Mucosa of gallbladder (tissue), 1 donor: ENCODE measurements at places on chromosomes 5 and 9. TPM values are rescaled to one million over a fixed set of nuclear protein-coding genes. Genes with fewer than 3 reads are reported as not detected.
A peak's percentile ranks its signal among the peaks of the same experiment; 100 is the strongest.

The LCN12 gene
- total RNA-seq: 10.0 TPM

The GLDC gene
- total RNA-seq: 6.4 TPM

The SHOC1 gene
- total RNA-seq: not detected

The NR2F1 gene
- total RNA-seq: 162 TPM

DNA sequence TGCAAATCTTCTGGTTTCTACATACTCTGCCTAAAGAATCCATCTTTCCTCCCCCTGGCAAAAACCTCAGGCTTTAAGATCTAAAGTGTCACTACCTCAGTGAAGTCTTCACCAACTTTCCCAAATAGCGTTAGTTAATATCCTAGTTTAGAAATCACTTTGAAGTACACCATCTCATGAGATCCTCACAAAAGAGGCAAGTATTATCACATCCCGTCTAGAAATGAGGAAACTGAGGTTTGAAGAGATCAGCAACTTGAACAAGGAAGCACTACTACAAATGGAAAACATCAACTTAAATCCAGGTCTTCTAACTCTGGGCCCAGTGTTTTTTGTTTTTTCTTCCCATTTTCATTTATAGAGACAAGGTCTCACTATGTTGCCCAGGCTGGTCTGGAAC is 4.6 kb downstream of the AP3B1 start:
- no peak for DNase-seq

DNA sequence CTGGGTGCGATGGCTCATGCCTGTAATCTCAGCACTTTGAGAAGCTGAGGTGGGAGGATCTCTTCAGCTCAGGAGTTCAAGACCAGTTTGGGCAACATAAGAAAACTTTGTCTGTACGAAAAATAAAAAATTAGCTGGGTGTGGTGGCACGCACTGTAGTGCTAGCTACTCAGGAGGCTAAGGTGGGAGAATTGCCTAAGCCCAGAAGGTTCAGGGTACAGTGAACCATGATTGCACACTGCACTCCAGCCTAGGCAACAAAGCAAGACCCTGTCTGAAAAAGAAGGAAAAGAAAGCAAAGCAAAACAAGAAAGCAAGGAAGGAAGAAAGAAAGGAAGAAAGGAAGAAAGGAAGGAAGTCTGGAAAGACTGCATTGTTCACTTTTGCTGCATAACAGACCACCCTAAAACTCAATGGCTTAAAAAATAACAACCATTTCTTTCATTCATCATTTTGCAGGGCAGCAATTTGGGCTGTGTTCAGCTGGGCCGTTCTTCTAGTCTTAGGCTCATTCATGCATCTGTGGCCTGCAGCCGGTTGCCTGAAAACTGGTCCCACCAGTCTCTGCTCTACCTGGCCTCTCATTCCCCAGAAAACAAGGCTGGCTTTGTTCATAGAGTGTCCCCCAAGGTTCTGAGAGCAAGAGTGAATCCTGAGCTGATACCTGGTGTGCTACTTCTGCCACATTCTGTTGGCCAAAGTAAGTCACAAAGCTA is 82.4 kb upstream of the MIER3 start:
- DNase-seq: no peak

The SPAG8 gene
- 4.6 TPM for total RNA-seq

DNA sequence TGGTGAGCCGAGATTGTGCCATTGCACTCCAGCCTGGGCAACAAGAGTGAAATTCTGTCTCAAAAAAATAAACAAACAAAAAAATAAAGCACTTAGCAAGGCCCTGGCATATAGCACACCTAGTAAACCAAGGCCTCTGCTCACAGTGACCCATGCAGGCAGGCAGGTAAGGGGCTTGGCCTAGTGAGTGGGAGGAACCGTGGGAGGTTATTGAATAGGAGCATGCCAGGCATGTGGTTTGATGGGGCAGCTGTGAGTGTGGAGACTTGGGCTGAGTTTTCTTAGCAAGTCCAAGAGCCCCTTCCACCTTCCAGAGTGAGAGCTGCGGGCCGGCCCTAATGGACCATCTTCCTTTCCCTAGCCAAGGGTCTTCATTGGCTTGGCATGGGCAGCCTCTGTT is 4.5 kb upstream of the NDST1 start:
- DNase-seq: no peak

- DNase-seq: no peak
Measured at GRCh38 chr9:108486831-108487230, 369.0 kb downstream of the ACTL7B start.

The TSPAN17 gene
- total RNA-seq: 47.6 TPM

The GPR151 gene
- not detected for total RNA-seq

DNA sequence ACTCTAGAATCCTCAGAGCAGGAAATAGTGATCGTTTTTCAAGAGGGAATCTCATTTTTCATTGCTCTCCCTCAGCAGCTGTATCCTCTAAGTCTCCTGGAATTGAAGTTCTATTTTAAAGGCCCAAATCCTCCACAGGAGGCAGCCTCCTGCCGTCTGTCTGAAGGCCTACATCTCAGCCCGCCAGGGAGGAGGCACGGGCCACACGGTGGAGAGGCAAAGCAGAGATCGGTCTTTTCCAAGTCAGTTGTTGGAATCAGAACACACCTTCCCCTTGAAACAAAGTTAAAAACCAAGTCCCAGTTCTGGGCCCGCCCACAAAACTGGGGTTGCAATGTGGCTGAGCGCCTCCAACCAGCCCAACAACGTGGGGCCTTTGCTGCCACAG is 68.7 kb downstream of the RAPGEF1 start:
- no peak for DNase-seq

DNA sequence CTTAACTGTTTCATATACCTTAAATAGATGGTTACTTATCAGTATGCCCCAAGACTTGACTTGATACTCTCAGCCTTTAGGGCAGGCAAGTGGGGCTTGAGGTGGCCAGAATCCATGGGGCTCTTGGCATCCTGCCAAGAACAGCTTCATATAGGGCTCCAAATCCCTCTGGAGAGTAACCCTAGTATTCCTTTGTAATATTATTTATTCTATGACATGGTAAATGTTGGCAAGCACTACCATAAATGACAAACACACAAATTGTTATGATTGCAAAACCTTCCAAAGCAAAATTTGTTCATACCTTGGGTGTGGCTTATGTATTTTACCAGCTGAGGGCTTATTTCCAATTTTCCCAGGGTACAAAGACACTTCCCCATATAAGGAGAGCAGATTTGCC is 257.4 kb upstream of the TRPC7 start:
- DNase-seq: no peak

- no peak for DNase-seq
Measured at GRCh38 chr5:96839071-96839592, 31.4 kb upstream of the ERAP1 start.

The ENHO gene
- 1.7 TPM for total RNA-seq

DNA sequence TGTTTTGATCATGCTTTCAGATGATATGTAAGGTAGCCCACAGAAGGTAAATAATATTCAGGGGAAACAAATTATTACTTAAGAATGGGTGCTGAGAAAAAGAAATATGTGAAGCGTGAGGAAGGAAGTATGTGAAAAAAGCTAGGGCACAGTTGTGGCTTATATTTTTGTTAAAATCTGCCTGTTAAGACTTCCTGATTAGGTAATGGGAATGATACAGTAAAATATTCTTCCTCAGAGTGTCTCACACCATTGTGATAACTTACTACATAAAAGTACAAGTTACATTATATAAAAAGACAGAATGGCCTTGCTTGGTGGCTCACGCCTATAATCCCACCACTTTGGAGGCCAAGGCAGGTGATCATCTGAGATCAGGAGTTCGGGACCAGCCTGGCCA is 18.7 kb upstream of the PARP8 start:
- DNase-seq: no peak

GRCh38 chr5:56190497-56190896 is 42.6 kb downstream of the ANKRD55 start:
- DNase-seq: peak; percentile 64

DNA sequence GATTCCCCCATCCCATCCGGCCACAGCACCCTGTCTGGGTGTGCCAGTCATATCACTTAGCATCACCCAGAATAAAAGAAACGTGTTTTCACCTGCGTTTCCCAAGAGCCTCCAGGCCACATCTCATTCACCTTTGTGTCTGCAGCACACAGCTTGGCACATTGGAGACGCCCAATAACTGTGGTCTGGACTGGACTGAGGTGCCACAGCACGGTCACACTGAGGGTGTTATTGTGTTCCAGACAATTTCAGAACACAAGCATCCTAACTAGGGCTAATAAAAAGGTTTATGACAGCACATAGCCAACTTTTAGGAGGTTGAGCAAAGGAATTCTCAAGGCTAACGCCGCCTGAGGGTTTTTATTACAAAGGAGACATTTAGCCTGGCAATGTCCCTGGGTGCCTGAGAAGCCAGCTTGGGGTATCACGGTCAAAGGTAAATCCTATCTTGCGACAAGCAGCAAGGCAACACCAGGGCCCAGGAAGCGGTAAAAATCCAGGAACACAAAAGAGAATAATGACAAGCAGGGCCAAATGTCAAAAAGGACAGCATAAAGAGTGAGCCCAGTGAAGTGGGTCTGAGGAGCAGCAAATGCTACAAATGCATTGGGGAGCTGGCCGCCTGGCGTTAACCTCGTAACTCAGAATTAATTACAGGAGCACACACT is 3.4 kb downstream of the EPB41L4B start:
- no peak for DNase-seq

The ZNF346 gene
- 18.3 TPM for total RNA-seq

DNA sequence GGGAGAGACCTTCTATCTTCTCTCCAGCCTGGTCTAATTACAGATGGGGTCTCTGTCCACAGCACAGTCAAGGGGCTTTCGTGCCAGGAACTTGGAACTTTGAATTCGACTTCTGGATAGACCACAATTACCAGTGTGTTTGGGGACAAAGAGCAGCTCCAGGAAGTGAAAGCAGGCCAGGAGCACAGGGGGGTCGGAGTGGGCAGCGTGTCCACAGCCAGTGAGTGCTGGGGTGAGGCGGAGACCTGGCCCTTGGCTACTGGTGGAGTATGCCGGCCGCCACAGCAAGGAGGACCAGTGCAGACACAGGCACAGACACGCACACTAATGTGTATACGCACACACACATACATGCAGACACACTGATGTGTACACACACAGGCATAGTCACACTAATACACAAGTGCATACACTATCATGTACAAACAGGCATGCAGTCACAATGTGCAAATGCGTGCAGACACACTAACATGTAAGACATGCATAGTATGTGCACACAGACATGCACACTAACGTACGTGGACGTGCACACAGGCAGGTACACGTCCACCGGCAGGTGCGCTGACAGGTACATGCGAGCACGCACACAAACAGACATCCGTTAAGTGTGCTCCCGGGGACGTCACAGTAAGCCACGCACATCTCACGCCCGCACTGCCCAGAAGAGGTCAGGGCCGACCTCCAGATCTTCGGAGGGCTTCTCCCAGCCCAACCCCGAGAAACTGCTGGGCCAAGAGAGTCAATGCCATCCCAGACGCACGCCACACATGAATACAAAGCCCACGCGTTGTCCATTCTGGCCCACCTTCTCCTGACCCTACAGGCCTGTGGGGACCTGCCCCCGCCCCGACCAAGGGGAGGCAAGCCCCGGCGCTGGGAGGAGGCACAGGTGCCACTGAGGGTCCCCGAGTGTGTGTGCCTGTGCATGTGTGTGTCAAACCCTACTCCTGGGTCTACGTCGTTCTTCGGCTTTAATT is 46.5 kb downstream of the NKD2 start:
- no peak for DNase-seq

DNA sequence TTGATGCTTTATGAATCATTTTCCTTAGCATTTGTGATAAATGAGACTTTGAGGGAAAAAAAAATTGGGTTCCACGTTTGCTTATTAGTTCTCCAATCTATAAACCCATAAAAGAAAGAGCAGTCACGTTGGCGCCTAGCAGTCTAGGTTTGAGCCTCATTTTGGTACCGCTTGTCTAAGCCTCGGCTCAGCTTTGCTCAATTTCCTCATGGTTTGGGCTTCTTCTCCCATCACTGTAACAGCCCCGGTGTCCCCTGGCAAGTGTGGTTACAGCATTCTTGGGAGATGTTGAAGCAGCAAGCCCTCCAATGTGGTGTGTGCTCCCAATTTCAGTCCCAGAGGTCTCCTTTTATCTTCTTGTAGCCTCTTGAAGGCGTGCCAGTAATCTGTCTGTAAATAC is 578.4 kb downstream of the CDK5RAP2 start:
- no peak for DNase-seq

The SNX30 gene
- 8.9 TPM for total RNA-seq

The GOLM1 gene
- 298 TPM for total RNA-seq

- no peak for DNase-seq
Measured at GRCh38 chr9:114037249-114037648, 40.9 kb downstream of the AMBP start.

The HMCN2 gene
- 1.8 TPM for total RNA-seq

DNA sequence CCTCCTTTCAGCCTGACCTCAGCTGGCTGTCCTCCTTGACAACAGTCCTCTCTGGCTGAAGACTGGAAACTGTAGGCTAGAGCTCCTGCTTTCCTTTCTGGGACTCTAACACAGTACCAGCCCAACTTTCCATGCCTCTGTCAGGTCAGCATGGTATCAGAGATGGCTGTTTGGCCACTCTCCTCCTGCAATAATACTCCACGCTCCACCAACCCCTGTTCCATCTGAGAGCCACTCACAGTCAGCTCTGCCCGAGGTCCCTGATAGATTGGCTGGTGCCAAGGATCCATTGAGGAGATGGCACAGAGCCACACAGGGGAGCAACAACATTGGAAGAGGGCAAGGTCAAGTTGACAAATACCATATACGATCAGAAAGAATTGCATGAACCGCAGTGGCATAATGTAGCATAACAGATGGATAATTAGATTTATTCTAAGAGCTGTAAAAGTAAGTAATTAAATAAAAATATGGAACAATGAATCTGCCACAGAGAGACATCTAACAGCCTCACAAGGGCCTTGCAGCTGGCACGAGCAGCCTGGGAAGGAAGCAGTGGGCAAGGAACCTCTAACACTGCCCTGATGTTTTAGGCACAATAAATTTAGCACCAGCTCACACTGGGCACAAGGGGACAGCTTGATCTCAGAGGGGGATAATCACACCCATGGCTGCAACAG is 94.3 kb upstream of the LRRTM2 start:
- no peak for DNase-seq

The OR13C3 gene
- total RNA-seq: not detected

GRCh38 chr9:17332115-17332514 is 197.3 kb downstream of the CNTLN start:
- no peak for DNase-seq
